ENCODE measurements at places on chromosomes 7 and 10. TPM values are rescaled to one million over a fixed set of nuclear protein-coding genes. Genes with fewer than 3 reads are reported as not detected.

The RHOBTB1 gene
- total RNA-seq = 11.0 TPM

- no peak for DNase-seq
These were observed 34.2 kb downstream of the MTURN start for GRCh38 chr7:30168835-30169573.

DNA sequence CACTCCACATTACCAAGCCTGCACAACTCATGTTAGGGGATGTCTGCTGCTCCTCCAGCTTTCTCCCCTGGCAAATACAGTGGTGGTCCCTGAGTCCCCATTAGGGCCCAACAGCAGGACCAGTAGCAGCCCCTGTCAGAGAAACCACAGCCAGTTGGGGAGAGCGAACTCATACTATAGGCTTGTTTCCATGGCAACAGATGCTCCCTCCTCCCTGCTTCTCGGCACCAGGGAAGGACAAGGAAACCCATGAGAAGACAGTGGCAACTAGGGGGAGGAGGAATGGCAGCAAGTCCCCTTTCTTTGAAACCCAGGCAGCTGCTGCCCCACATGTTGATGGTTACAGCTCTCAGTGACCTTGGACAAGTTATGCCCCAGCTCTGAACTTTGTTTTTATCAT is 326.4 kb downstream of the KCNMA1 start:
- no peak for DNase-seq

DNA sequence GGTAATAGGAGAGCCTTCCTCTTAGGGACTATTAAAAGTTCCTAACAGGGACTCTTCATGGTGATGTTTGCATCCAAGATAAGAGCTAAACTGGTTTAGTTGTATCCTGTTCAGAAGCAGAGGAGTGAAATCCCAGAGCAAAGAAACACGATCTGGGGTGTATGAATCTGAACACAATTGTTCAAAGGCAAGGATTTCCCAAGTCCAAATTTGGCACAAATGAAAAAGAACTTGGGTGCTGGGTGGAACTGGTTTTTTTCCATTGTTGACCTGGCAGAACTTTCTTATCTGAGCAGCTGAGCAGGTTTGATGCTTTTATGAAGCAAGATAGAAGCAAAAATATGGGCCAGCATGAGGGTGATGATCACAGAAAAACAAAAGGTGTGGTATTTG is 6.0 kb downstream of the AGFG2 start:
- no peak for DNase-seq

- no peak for DNase-seq
These were observed 31.8 kb downstream of the MDFIC start for GRCh38 chr7:114953724-114954123.

DNA sequence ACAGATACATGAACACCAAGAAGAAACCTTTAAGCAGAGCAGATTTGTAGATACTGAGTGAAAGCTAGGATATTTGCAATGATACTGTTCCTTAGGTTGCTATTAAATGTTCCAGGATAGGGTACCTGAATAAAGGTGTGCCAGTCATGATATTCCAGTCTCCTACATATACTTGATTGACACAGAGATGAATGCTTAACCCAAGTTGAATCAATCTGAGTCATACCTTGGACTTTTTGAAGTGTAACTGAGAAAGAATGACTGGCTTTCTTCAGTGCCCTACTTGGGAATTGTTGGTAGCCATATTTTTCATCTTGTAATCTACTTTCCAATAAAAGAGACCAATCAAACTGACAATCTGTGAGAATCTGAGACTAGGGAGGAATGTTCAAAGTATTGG is 805.7 kb upstream of the GHITM start:
- no peak for DNase-seq

DNA sequence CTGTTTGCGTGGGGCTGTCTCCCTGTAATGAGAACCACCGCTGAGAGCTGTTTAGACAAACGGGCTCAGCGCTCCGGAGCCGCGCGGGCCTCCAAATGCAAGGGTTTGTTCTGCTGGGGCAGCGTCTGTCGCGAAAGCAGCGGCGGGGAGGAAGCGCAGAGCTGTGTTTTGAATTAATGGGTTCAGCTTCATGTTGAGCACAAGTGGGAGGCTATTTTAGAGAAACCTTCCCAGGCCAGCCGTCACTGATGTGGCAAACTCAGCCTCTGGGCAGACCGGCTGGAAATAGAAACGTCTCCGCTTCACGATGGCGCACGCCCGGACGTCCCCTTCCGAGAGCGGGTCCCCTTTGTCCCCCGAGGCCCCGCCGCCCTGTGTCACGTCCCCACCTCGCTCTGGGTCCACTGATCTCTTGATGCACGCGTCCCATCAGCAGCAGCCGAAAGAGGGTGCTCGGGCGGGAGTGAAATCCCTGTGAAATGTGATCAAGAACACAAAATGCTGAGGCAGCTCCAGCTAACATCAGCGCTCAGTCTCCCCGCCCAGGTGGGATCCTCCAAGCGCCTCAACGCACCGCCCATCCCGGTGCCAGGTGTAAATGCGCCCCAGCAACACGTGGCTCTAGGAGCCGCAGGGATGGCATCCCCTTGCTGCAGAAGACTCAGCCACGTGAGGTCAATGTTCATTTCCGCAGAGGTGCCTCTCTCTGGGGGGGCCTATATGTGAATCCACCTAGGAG is 44.9 kb downstream of the BAMBI start:
- no peak for DNase-seq

Data from vagina (tissue), 2 donors.